ENCODE measurements at places on chromosomes 7 and 10.

DNA sequence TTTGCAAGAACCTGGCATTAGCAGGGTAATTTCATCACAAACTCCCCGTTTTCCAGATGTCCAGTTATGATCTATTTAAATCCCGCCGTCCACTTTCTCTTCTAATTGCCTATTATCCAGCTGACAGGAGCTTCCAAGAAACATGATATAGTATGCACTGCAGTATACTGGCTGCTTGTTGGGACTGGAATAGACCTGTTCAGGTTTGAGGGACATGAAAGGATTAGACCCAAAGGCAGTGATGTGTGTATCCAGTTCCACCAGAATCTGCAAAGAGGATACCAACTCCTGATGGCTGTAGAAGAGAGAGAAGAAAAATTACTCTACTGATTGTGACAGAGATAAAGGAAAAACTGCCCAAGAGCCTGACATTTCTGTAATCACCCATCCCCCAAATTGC is 8.9 kb downstream of the MSS51 start:
- DNase-seq = no peak

- no peak for DNase-seq
These were observed 1.2 kb downstream of the CLDN4 start for GRCh38 chr7:73831834-73832651.

GRCh38 chr10:74750848-74751274 is 75.5 kb upstream of the KAT6B start:
- no peak for DNase-seq

DNA sequence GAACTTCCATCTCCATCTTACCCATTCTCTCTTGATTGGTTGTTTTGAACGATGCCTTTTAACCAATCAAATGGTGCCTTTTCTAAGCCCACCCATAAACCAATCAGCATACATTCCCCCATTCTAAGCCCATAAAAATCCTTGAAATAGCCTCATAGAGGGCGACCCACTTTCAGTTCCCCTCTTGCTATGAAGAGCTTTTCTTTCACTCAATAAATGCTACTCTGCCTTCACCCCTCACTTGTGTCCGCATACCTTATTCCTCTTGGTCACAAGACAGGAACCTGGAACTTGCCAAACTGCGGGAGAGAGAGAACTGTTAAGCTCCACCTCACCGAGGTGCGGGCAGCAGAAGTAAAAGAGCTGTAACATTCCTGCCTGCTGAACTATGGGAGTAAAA is 1602.0 kb upstream of the LRRTM3 start:
- DNase-seq = no peak

- no peak for DNase-seq
These were observed 65.8 kb downstream of the STK17A start for GRCh38 chr7:43648473-43649406.

DNA sequence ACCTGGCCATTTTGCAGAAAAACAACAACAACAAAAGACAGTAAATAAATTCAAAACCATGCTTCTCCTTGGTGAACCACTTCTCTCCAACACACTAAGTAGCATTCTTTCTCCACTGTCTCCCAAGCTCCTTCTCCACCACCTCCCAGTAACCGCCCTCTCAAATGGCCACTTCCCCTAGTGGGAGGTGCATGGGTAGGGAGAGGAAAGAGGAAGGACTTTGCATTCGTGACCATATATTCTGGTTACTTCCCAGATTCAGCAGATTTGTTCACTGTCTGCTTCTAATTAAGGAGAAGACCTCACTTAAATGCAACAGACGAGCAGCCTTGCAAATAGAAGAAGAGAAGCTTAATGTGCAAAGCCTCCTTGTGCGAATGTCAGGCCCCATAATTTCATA is 166.8 kb downstream of the SORCS1 start:
- no peak for DNase-seq

GRCh38 chr10:99537086-99537988 is 4.6 kb downstream of the NKX2-3 start:
- no peak for DNase-seq

DNA sequence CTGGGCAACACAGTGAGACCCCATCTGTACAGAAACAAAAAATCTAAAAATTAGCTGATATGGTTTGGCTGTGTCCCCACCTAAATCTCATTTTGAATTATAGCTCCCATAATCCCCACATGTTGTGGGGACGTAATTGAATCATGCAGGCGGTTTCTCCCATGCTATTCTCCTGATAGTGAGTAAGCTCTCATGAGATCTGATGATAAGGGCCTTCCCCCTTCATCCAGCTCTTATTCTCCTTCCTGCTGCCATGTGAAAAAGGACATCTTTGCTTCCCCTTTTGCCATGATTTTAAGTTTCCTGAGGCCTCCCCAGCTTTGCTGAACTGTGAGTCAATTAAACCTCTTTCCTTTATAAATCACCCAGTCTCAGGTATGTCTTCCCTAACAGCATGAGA is 136.5 kb downstream of the SFMBT2 start:
- no peak for DNase-seq

DNA sequence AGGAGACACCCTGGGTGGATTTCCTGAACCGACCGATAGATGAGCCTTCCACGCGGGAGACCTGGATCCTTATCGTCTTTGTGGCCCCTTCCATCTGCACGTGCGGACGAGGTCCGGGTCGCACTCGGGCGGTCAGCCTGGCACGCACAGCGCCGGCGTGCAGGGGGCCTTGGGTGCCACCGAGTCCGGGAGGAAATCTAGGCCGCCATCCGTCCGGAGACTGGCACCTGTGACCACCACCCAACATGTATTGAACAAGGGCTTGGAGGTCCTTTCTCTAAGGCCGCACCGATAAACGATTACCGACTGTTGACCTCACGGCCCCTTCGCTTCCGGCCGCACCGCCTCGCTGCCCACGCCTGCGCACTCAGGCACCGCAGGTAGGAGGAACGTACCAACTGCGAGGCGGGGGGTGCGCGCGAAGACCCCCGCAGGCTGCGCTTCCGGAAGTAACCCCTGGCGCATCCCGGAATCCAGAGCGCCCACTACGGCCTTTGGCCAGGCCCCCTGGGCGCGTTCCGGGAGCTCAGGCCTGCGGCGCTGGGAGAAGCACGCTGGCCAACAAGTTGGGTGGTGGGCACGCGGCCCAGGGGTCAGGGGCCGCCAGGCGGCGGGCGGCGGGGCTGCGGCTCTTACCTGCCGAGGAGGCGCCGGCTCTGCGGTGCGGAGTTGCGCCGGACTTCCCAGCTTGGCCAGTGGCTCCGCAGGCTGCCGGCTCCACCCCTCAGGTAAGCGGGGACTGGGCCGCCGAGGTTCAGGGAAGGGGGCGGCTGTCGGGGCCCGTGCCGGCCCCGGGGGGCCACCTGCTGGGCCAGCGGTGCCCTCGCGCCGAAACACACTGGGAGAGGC is at the start of the genes ACTR3C and LRRC61:
Gene ACTR3C, minus strand, starts transcription at position 713 of the 849 bp plus-strand sequence. CDS start 28,249 bp downstream, outside the sequence.
Gene LRRC61, plus strand, starts transcription at position 523 of the 849 bp plus-strand sequence. CDS start 13,507 bp downstream, outside the sequence.
- DNase-seq = peak; percentile 27

DNA sequence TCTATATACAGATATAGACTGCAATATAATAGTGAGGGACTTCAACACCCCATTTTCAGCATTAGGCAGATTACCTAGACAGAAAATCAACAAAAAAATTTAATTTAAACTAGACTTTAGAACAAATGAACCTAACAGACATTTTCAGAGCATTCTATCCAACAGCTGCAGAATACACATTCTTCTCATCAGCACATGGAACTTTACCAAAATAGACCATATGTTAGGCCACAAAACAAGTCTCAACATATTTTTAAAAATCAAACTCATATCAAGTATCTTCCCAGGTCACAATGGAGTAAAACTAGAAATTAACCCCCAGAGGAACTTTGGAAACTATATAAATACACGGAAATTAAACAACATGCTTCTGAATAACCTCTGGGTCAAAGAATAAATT is 169.6 kb downstream of the MTERF1 start:
- DNase-seq = peak; percentile 52

DNA sequence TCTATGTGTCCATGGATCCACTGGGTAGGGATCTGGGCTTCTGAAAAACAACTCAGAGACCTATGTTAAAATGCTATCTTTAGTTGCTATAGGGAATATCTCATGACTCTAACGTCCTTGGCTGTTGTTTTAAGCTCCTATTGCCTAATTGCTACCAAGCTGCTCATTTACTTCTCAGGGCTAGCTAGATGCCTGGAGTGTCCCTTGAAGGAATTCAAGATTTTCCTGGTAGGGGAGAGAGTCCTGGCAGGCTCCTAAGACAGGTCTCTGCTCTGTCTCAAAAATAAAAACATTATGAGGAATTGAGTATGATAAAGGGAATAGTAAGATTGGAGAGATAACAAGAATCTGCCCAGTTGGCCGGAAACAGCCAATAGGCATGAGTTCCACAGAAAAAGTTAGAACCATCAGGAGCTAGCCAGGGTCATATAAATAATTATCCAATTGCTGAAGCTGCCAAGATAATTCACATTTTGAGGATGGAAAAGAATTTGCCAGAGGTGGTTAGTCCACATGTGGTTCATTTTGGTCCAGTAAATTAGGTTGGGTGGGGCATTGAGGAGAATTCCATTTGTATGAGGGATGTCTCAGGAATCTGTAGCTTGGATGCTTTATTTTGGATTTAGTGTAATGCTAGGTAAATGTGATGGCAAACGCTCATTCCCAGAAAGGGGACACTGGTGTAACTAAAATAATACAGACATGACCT is 362.7 kb upstream of the VSTM2A start:
- no peak for DNase-seq

DNA sequence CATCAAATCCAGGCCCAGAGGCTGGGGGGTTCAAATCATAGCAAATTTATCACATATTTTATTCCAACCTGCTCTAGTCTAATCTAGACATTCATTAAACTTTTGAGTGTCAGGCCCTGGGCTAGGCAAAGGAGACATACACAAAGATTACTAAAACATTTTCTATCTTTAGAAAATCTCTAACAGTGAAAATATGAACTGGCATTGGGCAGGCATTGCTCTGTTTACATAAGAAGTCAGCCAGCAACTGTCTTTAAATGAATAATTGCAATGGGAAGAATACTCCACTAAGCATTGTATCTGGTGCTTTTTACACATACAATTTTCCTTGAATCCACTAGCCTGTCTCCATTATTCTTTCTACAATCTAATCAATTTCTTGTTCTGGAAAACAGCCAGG is 222.5 kb upstream of the LRRN3 start:
- no peak for DNase-seq

Measured in NCI-H1694 (cell line).